Hepatocyte (in vitro differentiated cells): ENCODE measurements at places on chromosomes 3 and 15. TPM values are rescaled to one million over a fixed set of nuclear protein-coding genes. Genes with fewer than 3 reads are reported as not detected.
A peak's percentile ranks its signal among the peaks of the same experiment; 100 is the strongest.

The NR2E3 gene
- total RNA-seq, result 0.12 TPM in 1 of 2 replicates, not detected in the other

The ALDH1A2 gene
- total RNA-seq, result 5.3 and 7.3 TPM in 2 replicates

The GP5 gene
- 0.27 and 0.52 TPM in 2 replicates for total RNA-seq

The IQSEC1 gene
- 18.7 and 24.7 TPM in 2 replicates for total RNA-seq

The MAP1A gene
- total RNA-seq, result 6.7 and 9.5 TPM in 2 replicates

The DUOXA2 gene
- total RNA-seq, result 13.8 and 24.6 TPM in 2 replicates

GRCh38 chr3:182795389-182795782, 2.1 kb downstream of the ATP11B start:
- peak; percentile 36 for DNase-seq

DNA sequence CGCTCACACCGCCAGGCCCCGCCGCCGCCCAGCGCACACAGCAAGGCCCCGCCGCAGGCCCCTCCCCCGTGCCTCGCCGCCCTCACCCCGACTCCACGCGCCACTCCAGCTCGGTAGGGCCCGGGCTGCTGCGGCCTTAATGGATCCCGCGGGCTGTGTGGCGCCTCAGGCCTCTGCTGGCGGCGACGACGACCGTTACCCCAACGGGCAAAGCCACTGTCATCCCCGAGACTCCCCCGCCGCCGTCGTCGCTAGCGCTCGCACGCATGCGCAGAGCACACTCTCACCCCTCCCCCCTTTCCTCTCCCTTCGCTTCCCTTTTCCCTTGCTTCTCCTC, at the start of gene MSL2:
MSL2 (minus strand) TSS at position 272 of the 337 bp plus-strand sequence. CDS start 1,222 bp downstream, outside the sequence.
- DNase-seq, result peak; percentile 89

GRCh38 chr15:28892789-28893610, 7.2 kb downstream of the APBA2 start:
- DNase-seq, result no peak

DNA sequence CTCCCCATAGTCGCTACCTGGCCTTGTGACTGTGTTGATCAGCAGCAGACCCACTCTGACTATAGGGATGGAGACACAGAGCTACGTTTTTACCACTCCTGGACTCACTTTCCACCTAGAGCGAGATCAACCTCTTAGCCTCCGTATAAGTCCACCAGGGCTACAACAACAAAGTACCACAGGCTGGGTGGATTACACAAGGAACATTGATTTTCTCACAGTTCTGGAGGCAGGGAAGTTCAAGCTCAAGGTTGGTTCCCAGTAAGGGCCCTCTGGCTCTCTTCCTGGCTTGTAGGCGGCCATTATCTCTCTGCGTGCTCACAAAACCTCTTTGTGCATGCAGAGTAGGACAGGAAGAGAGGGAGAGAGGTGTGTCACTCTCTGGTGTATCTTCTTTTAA, 330.4 kb upstream of the PROK2 start:
- no peak for DNase-seq

DNA sequence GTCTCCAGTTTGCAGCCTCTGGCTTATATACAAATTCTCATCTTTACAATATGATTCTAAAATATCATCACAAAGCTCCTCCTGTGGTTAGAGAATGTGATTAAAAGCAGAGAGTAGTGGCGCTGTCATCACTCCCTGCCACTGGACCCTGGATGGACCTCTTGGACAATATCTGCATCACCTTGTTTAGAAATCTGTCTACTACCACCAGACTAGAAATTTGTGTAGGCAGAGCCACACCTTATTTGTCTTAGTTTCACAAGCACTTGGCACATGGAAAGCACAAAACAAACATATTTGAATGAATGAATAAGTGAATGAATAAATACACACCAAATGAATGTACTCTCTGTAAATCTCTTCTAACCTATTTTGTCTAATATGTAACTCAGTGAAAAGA, 68.1 kb downstream of the IMPG2 start:
- no peak for DNase-seq

- DNase-seq, result no peak
These were observed 64.5 kb downstream of the CHST2 start for GRCh38 chr3:143184099-143184498.

DNA sequence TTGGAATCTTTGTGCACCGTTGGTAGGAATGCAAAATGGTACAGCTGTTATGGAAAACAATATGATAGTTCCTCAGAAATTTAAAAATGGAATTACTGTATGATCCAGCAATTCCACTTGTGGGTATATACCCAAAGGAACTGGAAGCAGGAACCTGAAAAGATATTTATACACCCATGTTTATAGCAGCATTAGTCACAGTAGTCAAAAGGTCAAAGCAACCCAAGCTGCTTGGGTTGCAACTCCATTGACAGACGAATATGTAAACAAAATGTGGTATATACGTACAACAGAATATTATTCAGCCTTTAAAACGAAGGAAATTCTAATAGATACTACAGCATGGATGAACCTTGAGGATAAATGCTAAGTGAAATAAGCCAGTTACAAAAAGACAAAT, 35.0 kb upstream of the CAPN3 start:
- no peak for DNase-seq

- no peak for DNase-seq
These were observed 27.5 kb downstream of the ESYT3 start for GRCh38 chr3:138461896-138462295.

GRCh38 chr15:43255376-43255775, 11.4 kb downstream of the TGM5 start:
- DNase-seq, result no peak

GRCh38 chr15:90836296-90836871, 32.0 kb upstream of the FURIN start:
- DNase-seq, result peak; percentile 78

- no peak for DNase-seq
These were observed 29.9 kb downstream of the CRABP1 start for GRCh38 chr15:78370013-78370412.

DNA sequence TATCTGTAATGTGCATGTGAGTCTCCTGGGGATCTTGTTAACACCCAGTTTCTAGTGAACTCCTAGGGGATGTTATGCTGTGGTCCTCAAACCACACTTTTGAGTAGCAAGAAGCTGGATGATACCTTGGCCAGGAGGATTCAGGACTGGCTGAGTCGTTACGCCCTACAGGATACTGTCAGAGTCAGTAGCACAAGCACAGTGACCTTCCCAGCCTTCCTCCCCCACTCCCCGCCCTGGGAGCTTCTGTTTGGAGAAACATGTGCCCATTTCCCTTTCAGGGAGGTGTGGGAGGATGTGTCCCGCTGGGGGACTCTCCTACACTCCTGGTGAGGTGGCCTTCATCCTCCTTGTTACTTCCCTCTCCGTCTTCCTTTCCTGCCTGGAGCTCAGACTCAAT, 76.4 kb upstream of the TRPM1 start:
- DNase-seq, result no peak

- no peak for DNase-seq
These were observed 26.5 kb upstream of the XXYLT1 start for GRCh38 chr3:195297446-195297845.

DNA sequence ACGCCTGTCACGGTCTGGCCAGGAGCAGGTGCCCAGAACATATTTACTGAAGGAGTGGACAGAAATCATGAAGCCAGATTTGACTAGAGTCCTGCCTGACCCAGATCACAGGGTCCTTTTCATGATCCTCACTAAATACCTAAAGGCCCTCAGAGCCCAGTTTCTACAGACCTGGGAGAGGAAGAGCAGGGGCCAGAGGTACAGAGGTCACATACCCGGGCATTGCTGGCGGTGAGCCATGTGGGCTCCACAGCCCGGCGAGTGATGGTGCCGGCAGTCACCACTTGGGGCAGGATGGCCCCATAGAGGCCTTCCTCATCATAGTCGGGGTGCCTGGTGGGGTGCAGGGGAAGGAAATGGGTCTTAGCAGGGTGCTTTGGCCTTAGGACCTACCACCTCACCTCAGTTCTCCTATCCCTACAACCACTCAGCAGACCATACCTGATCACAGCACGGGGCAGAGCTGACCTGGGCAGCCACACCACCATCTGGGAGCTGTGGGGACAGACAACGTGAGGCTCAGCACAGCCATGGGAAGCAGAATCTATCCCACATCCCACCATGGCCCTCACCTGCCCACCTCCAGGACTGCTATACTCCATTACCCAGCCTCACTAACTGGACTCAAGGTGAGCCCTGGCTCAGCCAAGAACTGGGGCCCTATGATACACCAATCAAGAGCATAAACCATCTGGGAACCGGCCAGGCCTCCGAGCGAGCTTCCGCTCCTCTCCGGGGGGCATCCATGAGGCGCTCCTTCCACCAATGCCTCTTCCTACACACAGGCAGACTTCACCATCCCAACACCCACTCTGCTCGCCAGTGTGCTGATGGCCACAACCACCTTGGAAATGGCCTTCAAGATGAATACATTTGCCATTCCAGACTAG, 12.9 kb downstream of the POLG start:
- DNase-seq, result no peak

- no peak for DNase-seq
These were observed 24.3 kb upstream of the SV2B start for GRCh38 chr15:91075739-91076138.

DNA sequence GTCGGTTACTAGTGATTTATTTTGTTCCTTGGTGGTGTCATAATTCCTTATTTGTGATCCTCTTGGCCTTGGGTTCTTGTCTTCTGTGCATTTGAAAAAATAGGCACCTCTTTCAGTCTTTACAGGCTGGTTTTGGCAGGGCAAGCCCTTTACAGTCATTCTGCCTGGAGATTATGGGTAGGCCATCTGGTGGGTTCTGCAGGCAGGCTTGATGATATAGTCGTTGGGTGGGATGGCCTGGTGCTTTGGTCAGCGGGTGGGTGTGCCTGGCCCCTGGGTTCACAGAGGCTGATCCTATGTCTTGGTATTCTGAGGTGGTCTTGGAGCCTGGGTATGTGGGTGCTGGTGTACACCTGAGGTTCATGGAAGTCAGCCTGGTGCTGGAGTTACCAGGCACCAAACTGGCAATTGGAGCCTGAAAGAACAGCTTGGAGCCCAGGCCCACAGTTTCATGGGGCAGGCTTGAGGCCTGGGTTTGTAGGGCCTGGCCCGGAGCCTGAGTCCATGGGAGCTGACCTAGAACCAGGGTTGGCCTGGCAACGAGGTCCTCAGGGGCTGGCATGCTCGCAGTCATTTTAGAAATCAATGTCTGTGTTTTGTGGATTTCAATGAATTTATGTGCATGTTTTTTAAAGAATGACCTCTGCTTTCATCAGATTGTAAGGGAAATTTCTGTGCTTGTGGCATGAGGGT, 63.3 kb downstream of the DOCK3 start:
- no peak for DNase-seq
